ENCODE measurements at places on chromosomes 4 and X. TPM values are rescaled to one million over a fixed set of nuclear protein-coding genes. Genes with fewer than 3 reads are reported as not detected.

Gene CCKAR
- not detected for total RNA-seq

GRCh38 chr4:87911252-87911774, 64.2 kb upstream of the SPP1 start:
- DNase-seq: no peak

DNA sequence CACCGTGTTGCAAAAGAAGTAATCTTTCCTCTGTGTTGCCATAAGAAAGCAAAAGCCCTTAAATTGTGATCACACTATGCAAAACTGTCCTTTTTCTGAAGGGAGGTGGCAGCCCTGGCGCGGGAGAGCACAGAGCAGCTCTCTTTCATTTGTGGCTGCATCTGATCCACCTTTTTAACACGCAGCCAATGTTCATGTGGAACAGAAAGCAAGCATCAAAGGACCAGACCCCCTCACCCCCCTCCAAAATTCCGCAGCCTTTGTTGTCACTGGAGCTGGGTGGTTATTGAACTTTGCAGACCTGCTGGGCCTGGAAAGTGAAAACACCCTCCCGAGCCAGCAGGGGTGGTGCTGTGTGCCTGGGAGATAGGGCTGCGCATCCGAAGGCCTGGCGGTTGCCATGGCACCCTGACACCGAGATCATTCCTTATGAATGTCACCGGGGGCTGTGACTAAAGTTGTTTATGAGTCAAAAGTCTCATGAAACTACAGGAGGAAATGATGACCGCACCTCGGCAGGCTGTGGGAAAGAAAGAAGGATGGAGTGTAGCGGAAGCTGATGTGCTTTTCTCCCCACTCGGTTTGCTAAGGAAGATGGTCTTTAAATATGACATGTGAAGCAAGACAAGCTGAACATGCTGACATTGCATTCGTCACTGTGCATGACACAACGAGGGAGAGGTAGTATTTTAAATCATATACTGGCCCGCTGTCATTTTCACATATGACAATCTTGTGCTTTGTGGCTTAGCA, 367.4 kb downstream of the UNC5C start:
- peak; percentile 8 for DNase-seq

GRCh38 chr4:140249351-140249750, 95.4 kb upstream of the MAML3 start:
- DNase-seq: no peak

DNA sequence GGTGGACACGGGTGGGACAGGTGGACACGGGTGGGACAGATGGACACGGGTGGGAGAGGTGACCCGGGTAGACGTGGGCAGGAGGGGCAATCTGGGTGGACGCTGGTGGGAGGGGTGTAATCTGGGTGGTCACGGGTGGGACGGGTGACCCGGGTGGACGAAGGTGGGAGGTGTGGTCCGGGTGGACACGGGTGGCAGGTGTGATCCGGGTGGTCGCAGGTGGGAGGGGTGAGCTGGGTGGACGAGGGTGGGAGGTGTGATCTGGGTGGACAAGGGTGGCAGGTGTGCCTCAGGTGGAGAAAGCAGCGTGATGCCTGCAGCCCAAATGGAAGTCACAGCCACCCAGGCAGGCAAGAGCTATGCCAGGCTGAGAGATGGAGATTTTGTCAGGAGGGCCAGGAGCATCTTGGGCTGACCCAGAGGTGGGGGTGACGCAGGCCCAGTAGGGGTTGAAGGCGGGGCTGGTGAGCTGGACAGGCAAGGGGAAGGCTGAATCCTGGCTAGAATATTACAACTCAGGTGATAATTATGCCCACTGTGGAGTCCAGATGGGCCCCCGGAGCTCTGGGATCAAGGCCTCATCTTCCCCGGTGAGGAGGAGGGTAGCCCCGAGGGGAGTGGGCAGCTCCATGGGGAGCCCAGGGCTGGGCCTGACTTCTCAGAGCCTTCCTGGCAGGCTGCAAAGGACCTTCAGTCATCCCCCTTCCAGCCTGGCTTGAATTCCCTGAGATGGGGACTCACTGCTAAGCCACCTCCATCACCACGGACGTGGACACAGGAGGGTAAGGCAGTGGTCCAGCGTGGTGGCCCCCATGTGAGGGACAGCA, 100.0 kb downstream of the ADRA2C start:
- no peak for DNase-seq

Data from activated naive CD8-positive, alpha-beta T cell treated with anti-CD3 and anti-CD28 coated beads for 36 hours (primary cell).